Upper lobe of left lung (tissue), 6 donors: ENCODE measurements at places on chromosomes 2 and 18. TPM values are rescaled to one million over a fixed set of nuclear protein-coding genes. Genes with fewer than 3 reads are reported as not detected.
A peak's percentile ranks its signal among the peaks of the same experiment; 100 is the strongest.

DNA sequence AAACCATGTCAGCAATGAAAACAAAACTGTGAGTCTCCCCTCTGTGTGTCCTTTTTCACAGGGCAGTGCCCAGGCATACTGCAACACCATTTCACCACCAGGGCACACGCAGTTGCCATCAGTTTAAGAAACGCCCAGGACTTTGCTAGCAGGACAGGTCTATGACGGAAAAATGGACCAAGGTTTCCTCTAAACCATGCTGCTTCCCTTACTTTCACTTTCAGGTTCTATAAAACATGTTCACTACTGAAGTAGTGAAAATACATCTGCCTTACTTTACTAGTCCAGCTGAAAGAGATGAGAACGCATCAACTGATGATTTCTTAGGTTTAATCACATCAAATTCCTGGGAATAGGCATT is 110.5 kb downstream of the TCF4 start:
- H3K4me3 ChIP-seq = no peak overlapping the region
- no peak for DNase-seq
- peak overlapping the region; percentile 76 for H3K27ac ChIP-seq
- H3K36me3 ChIP-seq = no peaks in the 10 kb centered on the region

- no peak overlapping the region for H3K27ac ChIP-seq
- H3K36me3 ChIP-seq = no peaks in the 10 kb centered on the region
- H3K4me3 ChIP-seq = peak overlapping the region; percentile 84
- H3K4me1 ChIP-seq = peaks cover 21% of the 10 kb centered on the region
- no peaks in the 10 kb centered on the region for H3K27me3 ChIP-seq
Observed at GRCh38 chr2:45653122-45653913, 1.8 kb downstream of the PRKCE start.

DNA sequence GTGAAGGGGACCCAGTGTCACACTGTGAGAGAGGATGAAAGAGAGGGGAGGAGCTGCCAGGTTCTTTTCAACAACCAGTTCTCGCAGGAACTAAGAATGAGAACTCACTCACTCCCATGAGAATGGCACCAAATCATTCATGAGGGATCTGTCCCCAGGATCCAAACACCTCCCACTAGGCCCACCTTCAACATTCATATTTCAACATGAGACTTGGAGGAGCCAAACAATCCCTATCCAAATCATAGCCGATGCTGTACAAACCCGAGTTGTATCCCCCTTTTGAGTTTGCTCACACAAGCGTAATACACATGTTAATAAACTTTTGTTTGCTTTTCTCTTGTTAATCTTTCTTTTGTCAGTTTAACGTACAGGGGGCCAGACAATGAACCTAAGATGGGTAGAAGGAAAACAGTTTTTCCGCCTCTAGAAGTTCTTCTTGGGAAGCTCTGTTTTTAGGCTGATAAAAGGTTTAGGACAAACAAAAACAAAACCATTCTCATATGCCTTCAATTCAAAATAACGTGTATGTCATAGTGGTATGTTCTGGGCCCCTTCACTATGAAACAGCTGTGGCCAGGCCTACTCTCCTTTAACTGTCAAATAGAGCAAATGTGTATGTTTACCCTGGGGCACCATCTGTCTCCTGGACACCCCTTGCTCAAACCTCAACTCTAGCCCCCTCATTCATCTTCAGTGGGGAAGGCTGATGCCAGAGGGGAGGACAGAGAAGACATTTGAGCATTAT is 9.1 kb upstream of the TMEM37 start:
- no peak overlapping the region for H3K4me3 ChIP-seq
- no peaks in the 10 kb centered on the region for H3K27me3 ChIP-seq
- peaks cover 22% of the 10 kb centered on the region for H3K4me1 ChIP-seq
- no peaks in the 10 kb centered on the region for H3K36me3 ChIP-seq
- DNase-seq = no peak

DNA sequence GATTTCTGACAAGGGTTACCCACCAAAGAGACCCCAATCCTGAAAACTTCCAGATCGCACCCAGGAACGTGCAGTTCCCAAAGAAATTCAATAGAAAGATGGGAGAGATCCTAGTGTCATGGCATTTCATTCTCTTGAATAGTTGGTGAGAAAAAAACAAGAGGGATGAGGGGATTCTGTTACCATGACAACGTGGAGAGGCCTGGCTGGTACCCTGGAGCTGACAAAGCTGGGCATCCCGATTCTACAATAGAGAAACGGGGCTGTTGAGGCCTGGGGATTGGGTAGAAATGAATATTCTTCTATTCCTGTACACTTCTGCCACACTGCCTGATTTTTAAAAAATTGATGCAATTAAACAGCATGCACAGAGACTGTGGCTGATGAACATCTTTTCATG is 41.0 kb downstream of the POLE4 start:
- H3K27ac ChIP-seq = no peak overlapping the region
- H3K36me3 ChIP-seq = no peaks in the 10 kb centered on the region
- no peaks in the 10 kb centered on the region for H3K27me3 ChIP-seq
- DNase-seq = no peak
- no peak overlapping the region for H3K4me3 ChIP-seq

DNA sequence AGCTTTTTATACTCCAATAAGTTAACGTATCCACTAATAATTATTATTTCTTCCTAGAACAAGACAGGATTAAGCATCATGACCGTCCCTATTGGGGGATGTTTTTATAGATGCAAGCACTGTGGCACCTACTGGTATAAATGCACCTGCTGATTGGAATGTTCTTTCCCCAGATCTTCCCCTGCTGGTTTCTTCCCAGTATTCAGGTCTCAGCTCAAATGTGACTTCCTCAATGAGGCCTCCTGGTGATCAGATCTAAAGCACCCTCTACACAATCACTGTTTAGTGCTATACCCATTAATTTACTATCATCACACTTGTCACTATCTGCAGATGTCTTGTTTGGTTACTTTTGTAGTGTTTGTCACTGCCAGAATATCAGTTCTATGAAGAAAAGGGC is 3.9 kb upstream of the TYMS start:
- no peak for DNase-seq
- no peak overlapping the region for H3K27ac ChIP-seq
- no peak overlapping the region for H3K4me3 ChIP-seq
- no peaks in the 10 kb centered on the region for H3K27me3 ChIP-seq
- peaks cover 10% of the 10 kb centered on the region for H3K4me1 ChIP-seq

The FBXO15 gene
- 1.5 TPM for total RNA-seq
